Activated T-helper 17 cell treated with anti-CD3 and anti-CD28 coated beads, Interleukin-2, amount 50 U/mL, for 72 hours (primary cell): ENCODE measurements at places on chromosomes 1 and 21. TPM values are rescaled to one million over a fixed set of nuclear protein-coding genes. Genes with fewer than 3 reads are reported as not detected.

The ACTL8 gene
- 0.28 TPM for total RNA-seq

The LRRC38 gene
- not detected for total RNA-seq

The SLFNL1 gene
- 0.13 TPM for total RNA-seq

The S100A7 gene
- total RNA-seq: not detected

The LCE1B gene
- total RNA-seq: not detected

The CDC42 gene
- total RNA-seq: 264 TPM

The GLIS1 gene
- total RNA-seq: not detected

GRCh38 chr1:204426971-204427701 lies 15.5 kb upstream of the PPP1R15B start:
- no peak overlapping the region for H3K27ac ChIP-seq
- peaks cover 14% of the 10 kb centered on the region for H3K4me1 ChIP-seq
- ATAC-seq: peak; percentile 48

GRCh38 chr1:172588296-172589291 lies 55.6 kb downstream of the SUCO start:
- H3K4me1 ChIP-seq: peaks cover 20% of the 10 kb centered on the region
- no peaks in the 10 kb centered on the region for H3K27me3 ChIP-seq
- H3K4me3 ChIP-seq: peak overlapping the region; percentile 52
- peak overlapping the region; percentile 60 for H3K27ac ChIP-seq
- peak; percentile 94 for ATAC-seq

GRCh38 chr1:201876148-201876818 lies 12.4 kb upstream of the SHISA4 start:
- no peak overlapping the region for H3K4me3 ChIP-seq
- no peaks in the 10 kb centered on the region for H3K4me1 ChIP-seq
- peak overlapping the region; percentile 28 for H3K27ac ChIP-seq
- H3K36me3 ChIP-seq: peaks cover 59% of the 10 kb centered on the region

GRCh38 chr1:110982320-110982719 lies 18.6 kb upstream of the LRIF1 start:
- no peak overlapping the region for H3K4me3 ChIP-seq
- peaks cover 13% of the 10 kb centered on the region for H3K4me1 ChIP-seq
- ATAC-seq: no peak
- no peak overlapping the region for H3K27ac ChIP-seq
- no peaks in the 10 kb centered on the region for H3K36me3 ChIP-seq

GRCh38 chr1:18526436-18527275 lies 45.9 kb downstream of the KLHDC7A start:
- H3K27ac ChIP-seq: no peak overlapping the region
- H3K4me3 ChIP-seq: no peak overlapping the region
- no peak for ATAC-seq
- H3K36me3 ChIP-seq: no peaks in the 10 kb centered on the region

GRCh38 chr1:185559684-185560331 lies 174.4 kb upstream of the HMCN1 start:
- peak overlapping the region; percentile 49 for H3K4me3 ChIP-seq
- peak overlapping the region; percentile 87 for H3K27ac ChIP-seq
- ATAC-seq: peak; percentile 92
- peaks cover 37% of the 10 kb centered on the region for H3K4me1 ChIP-seq
- H3K36me3 ChIP-seq: no peaks in the 10 kb centered on the region

- no peaks in the 10 kb centered on the region for H3K36me3 ChIP-seq
- no peaks in the 10 kb centered on the region for H3K4me1 ChIP-seq
- no peak overlapping the region for H3K27ac ChIP-seq
- H3K27me3 ChIP-seq: peaks cover 6% of the 10 kb centered on the region
- H3K4me3 ChIP-seq: no peak overlapping the region
These were observed 166.1 kb downstream of the PLA2G4A start for GRCh38 chr1:186994897-186995296.

DNA sequence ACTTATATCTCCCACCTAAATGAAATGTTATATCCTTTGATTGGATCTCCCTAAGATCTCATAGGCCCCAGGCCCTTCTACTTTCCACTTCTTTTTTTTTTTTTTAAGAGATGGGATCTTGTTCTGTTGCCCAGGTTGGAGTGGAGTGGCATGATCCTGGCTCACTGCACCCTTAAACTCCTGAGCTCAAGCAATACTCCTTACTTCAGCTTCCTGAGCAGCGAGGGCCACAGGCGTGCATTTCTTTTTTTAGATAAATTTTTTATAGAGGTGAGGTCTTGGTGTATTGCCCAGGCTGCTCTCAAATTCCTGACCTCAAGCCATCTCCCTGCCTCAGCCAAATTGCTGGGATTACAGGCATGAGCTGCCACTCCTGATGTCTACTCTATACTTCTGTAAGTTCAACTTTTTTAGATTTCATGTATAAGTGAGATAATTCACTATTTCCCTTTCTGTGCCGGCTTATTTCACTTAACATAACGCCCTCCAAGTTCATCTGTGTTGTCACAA lies 987.5 kb upstream of the NCAM2 start:
- no peaks in the 10 kb centered on the region for H3K27me3 ChIP-seq
- ATAC-seq: no peak
- no peaks in the 10 kb centered on the region for H3K4me1 ChIP-seq
- H3K27ac ChIP-seq: no peak overlapping the region
- H3K36me3 ChIP-seq: no peaks in the 10 kb centered on the region
- no peak overlapping the region for H3K4me3 ChIP-seq

GRCh38 chr1:219465212-219466093 lies 147.5 kb downstream of the ZC3H11B start:
- no peaks in the 10 kb centered on the region for H3K4me1 ChIP-seq
- H3K4me3 ChIP-seq: peak overlapping the region; percentile 46
- peak; percentile 79 for ATAC-seq
- H3K27ac ChIP-seq: peak overlapping the region; percentile 87

GRCh38 chr1:200033511-200034261 lies 6.2 kb downstream of the NR5A2 start:
- peaks cover 49% of the 10 kb centered on the region for H3K27me3 ChIP-seq
- no peak overlapping the region for H3K27ac ChIP-seq
- ATAC-seq: no peak
- H3K4me3 ChIP-seq: no peak overlapping the region
- H3K36me3 ChIP-seq: no peaks in the 10 kb centered on the region
- no peaks in the 10 kb centered on the region for H3K4me1 ChIP-seq

- H3K27ac ChIP-seq: no peak overlapping the region
- H3K4me1 ChIP-seq: peaks cover 14% of the 10 kb centered on the region
- H3K36me3 ChIP-seq: no peaks in the 10 kb centered on the region
- ATAC-seq: peak; percentile 93
These were observed 5.6 kb upstream of the DDOST start for GRCh38 chr1:20666804-20667203.

DNA sequence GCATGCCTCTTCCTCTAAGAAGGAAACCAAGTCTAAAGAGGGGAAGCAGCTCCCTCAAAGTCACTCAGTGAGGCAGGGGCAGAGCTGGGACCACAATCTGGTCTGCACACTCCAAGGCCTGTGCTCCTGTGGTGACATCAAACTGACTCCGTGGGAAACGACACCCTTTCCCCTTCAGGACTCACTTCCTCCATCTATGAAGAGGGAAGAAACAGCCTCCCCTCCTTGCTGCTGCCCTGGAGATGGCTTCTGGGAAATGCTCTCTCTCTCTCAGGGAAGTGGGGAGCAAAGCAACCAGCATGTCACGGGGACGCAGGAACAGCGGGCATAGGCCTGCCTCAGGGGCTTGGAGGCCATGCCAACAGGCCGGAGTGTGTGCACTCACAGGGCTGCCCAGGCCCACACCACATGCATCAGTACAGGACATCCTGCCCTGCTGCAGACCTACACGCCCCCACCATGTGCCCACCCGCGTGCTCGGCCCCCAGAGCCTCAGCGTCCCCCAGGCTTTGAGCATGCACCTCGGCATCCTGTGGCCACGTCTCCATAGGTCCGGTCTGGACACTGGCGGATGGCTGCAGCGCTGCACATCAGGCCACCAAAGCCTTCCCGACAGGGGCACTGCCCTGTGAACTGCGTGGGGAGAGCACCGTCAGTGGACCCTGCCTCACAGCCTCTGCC lies 25.7 kb downstream of the LAMB3 start:
- ATAC-seq: no peak
- H3K27me3 ChIP-seq: no peaks in the 10 kb centered on the region
- H3K4me1 ChIP-seq: peaks cover 5% of the 10 kb centered on the region
- H3K36me3 ChIP-seq: no peaks in the 10 kb centered on the region

- peaks cover 4% of the 10 kb centered on the region for H3K27me3 ChIP-seq
- H3K27ac ChIP-seq: no peak overlapping the region
- ATAC-seq: no peak
- H3K36me3 ChIP-seq: no peaks in the 10 kb centered on the region
These were observed 14.5 kb upstream of the CFHR4 start for GRCh38 chr1:196873385-196873784.

DNA sequence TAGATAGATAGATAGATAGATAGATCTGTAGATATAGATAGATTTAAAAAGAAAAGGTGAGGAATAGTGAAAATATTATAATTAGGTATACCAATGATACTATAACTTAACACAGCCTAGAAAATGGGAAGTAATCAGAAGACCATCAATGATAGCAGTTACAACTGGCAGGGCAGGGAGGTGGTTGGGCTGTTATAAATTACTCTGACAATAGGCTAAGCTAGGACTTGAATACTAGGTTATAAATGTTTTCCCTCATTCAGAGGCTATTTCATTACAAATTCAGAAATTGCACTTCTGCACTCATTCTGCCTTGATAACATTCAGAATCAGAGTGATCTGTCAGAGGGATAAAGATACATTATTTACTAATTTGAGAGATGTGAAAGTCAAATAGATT lies 273.4 kb upstream of the PLD5 start:
- no peaks in the 10 kb centered on the region for H3K27me3 ChIP-seq
- H3K4me3 ChIP-seq: no peak overlapping the region
- ATAC-seq: no peak
- no peaks in the 10 kb centered on the region for H3K36me3 ChIP-seq

- H3K27me3 ChIP-seq: peaks cover 13% of the 10 kb centered on the region
- no peak overlapping the region for H3K4me3 ChIP-seq
- no peaks in the 10 kb centered on the region for H3K4me1 ChIP-seq
- no peak for ATAC-seq
- H3K27ac ChIP-seq: no peak overlapping the region
These were observed 411.8 kb upstream of the DAB1 start for GRCh38 chr1:57835620-57836019.

DNA sequence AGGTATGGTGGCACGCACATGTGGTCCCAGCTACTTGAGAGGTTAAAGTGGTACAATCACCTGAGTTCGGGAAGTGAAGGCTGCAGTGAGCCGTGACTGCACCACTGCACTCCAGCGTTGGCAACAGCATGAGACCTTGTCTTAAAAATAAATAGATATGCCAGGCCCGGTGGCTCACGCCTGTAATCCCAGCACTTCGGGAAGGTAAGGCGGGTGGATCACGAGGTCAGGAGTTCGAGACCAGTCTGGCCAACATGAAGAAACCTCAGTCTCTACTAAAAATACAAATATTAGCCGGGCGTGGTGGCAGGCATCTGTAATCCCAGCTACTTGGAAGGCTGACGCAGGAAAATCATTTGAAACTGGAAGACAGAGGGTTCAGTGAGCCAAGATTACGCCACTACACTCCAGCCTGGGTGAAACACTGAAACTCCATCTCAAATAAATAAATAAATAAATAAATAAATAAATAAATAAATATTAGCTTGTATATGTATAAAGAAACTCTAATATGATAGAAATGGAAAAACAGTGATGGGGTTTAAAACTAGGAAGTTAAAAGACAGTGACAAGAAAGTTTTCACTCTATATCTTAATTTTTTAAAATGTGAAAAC lies 18.8 kb downstream of the GATAD2B start:
- no peak overlapping the region for H3K4me3 ChIP-seq
- ATAC-seq: no peak
- no peak overlapping the region for H3K27ac ChIP-seq
- peaks cover 53% of the 10 kb centered on the region for H3K36me3 ChIP-seq

- H3K4me3 ChIP-seq: no peak overlapping the region
- ATAC-seq: no peak
- peaks cover 24% of the 10 kb centered on the region for H3K4me1 ChIP-seq
- peaks cover 34% of the 10 kb centered on the region for H3K36me3 ChIP-seq
- H3K27ac ChIP-seq: no peak overlapping the region
- no peaks in the 10 kb centered on the region for H3K27me3 ChIP-seq
These were observed 608 bp downstream of the SNRNP40 start for GRCh38 chr1:31295874-31296485.

GRCh38 chr1:223620297-223620897 lies 45.1 kb downstream of the CAPN8 start:
- H3K36me3 ChIP-seq: no peaks in the 10 kb centered on the region
- no peak overlapping the region for H3K4me3 ChIP-seq
- H3K4me1 ChIP-seq: no peaks in the 10 kb centered on the region
- no peaks in the 10 kb centered on the region for H3K27me3 ChIP-seq
- no peak overlapping the region for H3K27ac ChIP-seq
- no peak for ATAC-seq

DNA sequence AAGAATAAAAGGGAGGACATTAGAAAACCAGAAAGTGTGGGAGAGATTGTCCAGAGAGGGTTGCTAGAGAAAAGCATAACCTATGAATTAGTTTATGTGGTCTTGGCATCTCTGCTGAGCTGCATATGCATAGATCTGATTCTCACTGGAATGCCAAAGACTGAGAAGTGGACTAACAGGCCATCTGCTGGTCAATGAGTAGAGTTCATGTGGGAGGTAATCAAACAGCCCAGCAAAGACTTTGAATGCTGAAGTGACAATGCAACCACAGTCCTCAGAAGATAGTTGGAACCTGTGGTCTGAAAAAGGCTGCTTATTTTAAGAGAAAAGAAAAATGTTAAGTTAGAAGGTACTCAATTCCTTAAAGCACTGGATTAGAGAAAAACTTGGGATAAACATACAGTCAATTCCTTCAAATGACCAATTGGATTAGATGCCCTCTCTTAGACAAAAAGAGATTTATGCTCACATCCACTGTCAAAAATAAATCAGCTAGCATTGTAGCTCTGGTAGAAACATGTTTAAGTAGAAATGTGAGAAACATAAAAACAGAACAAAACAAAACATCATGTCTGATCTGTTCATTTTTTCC lies 382.8 kb downstream of the AMY1C start:
- H3K4me3 ChIP-seq: no peak overlapping the region
- no peak overlapping the region for H3K27ac ChIP-seq
- no peaks in the 10 kb centered on the region for H3K27me3 ChIP-seq
- no peaks in the 10 kb centered on the region for H3K36me3 ChIP-seq
- no peak for ATAC-seq

- H3K27me3 ChIP-seq: peaks cover 14% of the 10 kb centered on the region
- ATAC-seq: no peak
- no peak overlapping the region for H3K27ac ChIP-seq
- no peak overlapping the region for H3K4me3 ChIP-seq
- no peaks in the 10 kb centered on the region for H3K36me3 ChIP-seq
- no peaks in the 10 kb centered on the region for H3K4me1 ChIP-seq
These were observed 179.1 kb downstream of the FOXD2 start for GRCh38 chr1:47616906-47617305.

- no peaks in the 10 kb centered on the region for H3K27me3 ChIP-seq
- no peak overlapping the region for H3K4me3 ChIP-seq
- peaks cover 19% of the 10 kb centered on the region for H3K4me1 ChIP-seq
- peaks cover 7% of the 10 kb centered on the region for H3K36me3 ChIP-seq
- H3K27ac ChIP-seq: no peak overlapping the region
These were observed 38.5 kb downstream of the ACP6 start for GRCh38 chr1:147631839-147632238.

GRCh38 chr1:113205980-113206766 lies 133.2 kb downstream of the LRIG2 start:
- H3K36me3 ChIP-seq: no peaks in the 10 kb centered on the region
- no peak overlapping the region for H3K4me3 ChIP-seq
- no peak for ATAC-seq
